Stimulated activated CD4-positive, alpha-beta T cell treated with anti-CD3 and anti-CD28 coated beads, TNF-alpha, amount 100 ng/mL, for 24 hours (primary cell): ENCODE measurements at places on chromosomes 2 and 18.

DNA sequence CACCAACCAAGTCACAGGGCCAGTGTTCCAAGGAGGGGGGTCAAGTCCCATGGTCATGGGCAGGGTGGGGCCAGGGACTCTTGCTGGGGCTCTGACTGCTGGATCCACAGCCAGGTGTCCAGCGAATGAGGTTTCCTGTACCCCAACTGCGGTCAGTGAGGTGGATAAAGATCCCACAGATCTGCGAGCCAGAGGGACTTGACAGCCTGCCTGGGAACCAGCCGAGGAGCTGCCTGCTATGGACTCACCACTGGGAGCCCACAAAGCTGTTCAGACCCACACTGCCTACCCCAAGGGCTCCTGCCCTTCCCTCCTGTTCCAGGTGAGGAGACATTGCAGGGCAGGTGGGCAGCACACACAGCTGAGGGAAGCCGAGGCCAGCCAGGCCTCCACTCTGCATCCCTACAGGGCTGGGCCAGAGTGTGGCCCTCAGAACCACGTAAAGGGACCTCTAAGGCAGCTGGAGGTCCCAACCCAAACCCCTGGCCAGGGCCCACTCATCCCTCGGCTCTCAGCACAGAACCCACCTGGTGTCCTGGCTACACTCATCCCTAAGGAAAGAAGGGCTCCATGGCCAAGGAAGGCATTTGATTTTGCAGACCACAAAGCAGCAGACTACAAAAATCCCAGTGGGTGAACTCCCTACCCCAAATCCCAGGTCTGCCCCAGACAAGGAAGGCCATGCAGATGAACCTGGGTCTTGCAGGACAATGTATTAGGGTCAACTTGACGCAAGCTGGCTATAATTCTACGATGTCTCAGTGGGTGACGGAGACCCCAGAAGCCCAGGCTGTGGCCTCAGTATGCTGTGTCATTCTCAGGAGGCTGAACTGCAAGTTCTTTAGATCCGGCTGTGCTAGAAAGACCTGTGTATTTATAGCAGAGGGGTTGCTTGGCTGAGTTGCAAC is 209.2 kb downstream of the MGAT5 start:
- DNase-seq: no peak

- DNase-seq: no peak
Measured at GRCh38 chr2:165872101-165872791, 78.2 kb upstream of the GALNT3 start.

DNA sequence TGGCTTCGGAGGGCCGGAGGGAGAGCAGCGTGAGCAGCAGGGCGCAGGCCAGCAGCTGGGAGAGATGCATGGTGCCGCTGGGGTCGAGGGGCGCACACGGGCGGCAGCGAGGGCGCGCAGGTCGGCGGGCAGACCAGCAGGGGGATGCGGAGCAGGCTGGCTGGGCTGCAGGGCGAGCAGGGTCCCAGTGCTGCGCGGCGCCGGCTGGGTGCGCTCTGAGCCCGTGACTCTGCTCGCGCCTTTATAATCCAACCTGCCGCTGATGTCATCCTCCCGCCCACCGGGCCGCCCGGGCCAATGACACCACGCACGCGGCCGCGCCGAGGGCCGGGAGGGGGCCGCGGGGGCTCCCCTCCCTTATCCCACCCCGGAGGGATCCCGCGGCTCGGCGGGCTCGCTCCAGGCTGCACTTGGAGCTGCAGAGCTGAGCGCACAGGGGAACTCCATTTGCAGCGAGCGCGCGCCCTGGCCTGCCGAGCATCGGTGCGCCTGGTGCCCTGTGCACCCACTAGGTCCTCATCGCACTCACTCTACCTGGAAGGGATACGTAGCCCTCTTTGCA is at the start of gene NPPC:
Gene NPPC, minus strand, starts transcription at position 217 of the 562 bp plus-strand sequence. Its CDS starts 147 bp downstream, at position 70.
- peak; percentile 38 for DNase-seq

GRCh38 chr2:214674278-214674677 is 135.2 kb downstream of the BARD1 start:
- no peak for DNase-seq

- no peak for DNase-seq
Measured at GRCh38 chr2:177285892-177286715, 21.6 kb upstream of the NFE2L2 start.

DNA sequence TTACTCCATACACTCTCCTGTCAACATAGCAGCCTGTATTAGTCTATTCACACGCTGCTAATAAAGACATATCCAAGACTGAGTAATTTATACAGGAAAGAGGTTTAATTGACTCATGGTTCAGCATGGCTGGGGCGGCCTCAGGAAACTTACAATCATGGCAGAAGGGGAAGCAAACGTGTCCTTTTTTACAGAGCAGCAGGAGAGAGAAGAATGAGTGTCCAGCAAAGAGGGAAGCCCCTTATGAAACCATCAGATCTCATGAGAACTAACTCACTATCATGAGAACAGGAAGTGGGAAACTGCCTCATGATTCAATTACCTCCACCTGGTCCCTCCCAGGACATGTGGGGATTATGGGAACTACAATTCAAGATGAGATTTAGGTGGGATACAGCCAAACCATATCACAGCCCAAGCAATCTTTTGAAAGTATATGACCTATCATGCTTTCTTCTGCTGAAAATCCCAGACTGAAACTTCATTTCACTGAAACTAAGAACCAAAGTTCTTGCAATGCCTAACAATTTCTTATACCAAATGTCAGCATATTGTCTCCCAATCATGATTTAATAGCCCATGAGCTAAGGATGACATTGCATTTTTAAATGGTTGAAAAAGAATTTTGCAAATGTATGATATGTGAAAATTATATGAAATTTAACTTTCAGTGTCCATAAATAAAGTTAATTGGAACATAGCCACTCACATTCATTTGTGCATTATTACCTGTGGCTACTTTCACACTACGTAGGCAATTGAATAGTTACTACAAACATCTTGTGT is 686.8 kb upstream of the ZEB2 start:
- DNase-seq: no peak

DNA sequence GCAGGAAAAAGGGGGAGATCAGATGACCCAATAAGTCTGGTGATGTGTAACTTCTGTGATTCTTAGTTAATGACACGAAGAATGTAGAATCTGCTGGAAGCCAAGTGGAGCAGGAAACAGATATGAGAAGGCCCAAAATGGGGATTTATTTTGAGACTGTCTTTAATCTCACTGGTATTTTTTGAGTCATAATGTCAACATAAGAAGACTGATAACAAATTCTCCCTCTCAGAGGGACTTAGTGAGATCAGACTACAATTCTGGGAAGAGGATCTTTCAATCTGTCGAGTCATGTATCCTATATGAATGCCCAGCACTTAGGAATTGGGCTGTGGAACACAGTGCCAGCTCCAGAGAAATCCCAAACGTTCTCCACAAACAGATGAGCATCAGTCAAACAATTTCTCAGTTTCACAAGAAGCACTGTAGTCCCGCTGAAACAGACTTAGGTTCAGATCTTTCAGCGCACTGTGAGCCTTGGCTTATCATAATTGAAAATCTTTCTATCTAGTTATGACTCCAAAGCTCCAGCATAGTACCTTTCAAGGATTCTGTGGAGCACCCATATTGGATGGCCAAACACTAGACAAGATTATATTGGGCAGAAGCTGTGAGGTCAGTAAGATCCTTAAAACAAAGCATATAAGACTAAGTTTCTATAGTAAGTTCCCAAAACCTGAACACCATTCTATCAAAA is 738.2 kb downstream of the LRP1B start:
- DNase-seq: no peak

GRCh38 chr18:10349561-10349960 is 104.9 kb upstream of the APCDD1 start:
- no peak for DNase-seq

DNA sequence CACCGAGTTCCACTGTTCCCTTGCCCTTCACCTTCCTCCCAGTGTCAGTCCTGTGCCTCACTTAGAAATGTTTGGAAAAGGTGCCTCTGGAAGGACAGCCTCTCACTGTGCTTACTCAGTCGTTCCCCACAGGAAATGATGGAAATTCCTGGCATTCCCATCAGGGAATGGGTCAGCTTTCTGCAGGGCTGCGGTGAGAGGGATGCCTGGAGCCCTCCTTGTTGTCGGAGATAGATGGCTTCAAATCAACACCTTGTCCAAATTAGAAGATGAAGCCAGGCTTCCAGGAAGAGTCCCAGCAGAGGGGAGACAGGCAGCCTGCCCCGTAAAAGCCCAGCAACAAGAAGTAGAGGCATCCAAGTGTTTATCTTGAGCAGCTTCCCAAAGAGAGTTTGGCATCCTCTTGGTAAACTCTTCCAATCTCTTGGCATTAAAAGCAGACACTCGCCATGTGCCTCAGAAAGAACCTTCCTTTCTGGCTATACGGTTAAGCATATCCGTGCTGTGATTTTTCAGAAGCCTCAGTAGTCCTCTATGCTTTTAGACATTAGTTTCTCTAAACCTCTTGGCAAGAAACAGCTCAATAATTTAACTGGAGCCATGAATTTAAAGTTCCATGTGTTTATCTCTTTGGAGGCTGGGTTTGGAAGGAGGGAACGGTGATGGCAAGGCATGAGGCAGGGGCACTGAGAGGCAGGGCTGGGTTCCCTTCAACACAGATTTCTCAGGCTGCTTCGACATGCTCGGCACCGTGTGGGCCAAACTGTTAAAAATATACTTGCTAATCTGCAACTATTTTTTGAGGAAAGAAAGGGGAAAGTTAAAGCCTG is 25.1 kb downstream of the COLEC12 start:
- DNase-seq: no peak

- DNase-seq: no peak
Measured at GRCh38 chr2:576292-576691, 100.9 kb downstream of the TMEM18 start.

- no peak for DNase-seq
Measured at GRCh38 chr2:170783549-170783948, 13.4 kb downstream of the ERICH2 start.

GRCh38 chr2:100264651-100265050 is 57.6 kb downstream of the LONRF2 start:
- DNase-seq: no peak

GRCh38 chr2:174282441-174282840 is 34.1 kb upstream of the OLA1 start:
- DNase-seq: no peak

GRCh38 chr2:147863835-147864234 is 19.0 kb downstream of the ACVR2A start:
- DNase-seq: no peak

DNA sequence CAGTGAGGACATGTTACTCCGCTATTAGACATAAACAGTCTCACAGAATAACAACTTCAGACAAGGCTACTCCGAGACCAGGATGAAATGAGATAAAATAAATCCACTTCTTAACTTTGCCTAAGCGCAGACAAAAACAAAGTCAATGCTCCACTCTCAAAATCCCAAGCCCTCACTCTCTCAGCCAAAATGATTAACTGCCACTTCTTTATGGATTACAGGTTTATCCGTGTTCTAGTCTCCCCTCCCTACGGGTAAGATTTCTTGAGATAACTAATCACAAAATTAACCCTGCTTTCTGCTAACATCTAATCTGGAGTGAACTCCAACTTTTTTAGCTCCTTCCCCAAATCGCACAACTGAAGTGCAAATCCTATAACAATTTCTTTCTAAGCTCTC is 1.1 kb upstream of the CRYGC start:
- no peak for DNase-seq

GRCh38 chr18:13379930-13380690 is 161.6 kb downstream of the LDLRAD4 start:
- no peak for DNase-seq

DNA sequence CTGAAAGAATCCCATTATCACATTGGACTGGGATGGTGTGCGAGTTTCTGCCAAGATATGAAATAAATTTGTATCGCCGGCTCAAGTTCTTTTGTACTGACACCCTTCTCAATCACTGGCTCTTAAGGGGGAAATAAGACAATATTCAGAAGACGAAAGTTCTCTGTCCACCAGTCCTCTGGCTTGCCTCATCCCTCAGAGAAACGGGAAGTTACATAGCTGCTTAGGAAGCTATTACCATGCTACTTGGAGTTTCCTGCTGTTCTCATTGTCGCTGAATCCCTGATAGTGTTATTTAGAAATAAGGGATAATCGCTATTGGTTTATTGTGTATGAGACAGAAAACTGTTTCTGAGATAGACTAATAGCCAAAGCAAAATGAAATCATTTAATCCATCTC is 205.0 kb upstream of the ZNF521 start:
- DNase-seq: no peak
